CD4-positive, alpha-beta T cell treated with Interleukin-15 for 1 hour (primary cell): ENCODE measurements at places on chromosomes 13 and 19.

DNA sequence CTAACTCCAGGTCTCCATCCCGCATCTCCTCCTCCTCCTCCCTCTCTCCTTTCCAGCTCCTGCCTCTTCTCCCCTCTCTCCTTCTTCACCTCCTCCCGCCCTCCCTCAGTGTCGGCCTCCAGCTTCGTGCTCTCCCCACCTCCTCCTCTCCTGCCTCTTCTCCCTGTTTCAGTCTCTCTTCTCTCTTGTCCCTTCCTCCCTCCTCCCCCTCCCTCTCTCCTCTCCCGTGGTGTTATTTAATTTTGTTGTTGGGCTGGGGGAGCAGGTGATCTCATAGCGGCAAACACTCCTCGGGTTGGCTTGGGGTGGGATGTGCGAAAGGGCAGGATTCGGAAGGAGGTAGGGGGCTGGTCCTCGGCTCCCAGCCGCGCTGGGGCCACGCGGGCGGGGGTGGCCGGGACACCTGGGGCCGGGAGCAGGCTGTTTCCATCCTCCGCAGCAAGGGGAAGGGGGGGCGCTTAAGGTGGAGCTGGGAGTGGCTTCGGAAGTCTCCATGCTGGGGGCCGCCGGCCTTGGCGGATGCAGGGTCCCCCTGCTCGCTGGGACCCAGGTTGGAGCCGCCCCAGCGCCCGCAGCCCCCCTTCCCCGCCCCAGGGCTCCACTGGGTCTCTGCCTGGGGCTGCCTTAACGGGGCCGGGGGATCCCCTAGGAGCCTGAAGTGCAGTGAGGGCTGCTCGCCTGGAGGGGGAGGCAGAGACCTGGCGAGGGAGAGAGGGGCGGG lies at the start of gene CA11:
TSS of gene CA11 (minus strand) at position 187 of the 721 bp plus-strand sequence. CDS start 555 bp downstream, outside the sequence.
- peak; percentile 92 for DNase-seq

DNA sequence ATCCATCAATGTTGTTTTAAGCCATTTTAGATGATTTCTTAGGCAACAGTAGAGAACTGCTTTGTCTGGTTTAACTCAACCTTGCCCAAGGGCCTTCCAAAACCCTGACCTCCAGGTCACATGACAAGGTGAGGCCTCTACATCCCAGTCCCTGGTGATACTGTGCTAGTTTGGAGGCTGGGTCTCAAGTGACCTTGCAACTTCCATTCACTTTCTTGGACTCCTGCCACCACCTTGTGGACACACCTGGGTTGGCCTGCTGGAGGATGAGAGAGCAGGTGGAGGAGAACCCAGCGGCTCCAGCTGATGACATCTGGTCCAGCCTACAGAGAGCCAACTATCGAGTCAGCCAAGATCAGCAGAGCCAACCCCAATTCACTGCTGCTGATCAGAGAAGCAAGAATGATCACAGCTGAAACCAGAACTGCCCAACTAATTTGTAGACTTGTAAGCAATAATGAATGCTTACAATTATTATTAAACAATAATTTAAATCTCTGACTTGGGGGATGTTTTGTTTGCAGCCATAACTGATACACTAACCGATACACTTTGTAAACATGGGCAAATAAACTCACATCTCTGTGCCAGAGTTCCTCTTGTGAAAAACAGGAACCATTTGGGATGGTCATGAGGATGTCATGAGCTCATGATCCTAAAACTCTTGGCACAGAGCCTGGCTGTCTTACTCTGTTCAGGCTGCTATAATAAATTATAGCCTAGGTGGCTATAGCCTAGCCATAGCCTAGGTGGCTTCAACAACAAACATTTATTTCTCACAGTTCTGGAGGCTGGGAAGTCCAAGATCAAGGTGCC lies 11.5 kb downstream of the FAM187B start:
- peak; percentile 65 for DNase-seq

DNA sequence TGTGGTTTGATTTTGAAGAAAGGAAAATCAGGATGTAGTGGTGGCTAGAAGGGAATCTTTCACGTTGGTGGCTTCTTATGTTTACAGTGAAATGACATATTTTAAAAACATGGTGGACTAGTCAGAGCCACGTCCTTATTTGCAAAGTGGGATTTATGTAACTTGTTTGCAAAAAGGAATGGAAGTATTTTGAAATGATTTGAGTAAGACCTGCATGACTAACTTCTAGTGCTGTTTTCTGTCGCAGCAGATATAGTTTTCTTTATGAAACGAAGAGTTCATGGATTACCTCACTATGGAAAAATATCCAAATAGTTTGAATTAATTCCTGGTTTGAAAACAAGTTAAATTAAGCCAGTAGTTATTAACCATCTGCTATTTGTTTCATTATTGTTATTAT lies 476.5 kb downstream of the MYO16 start:
- no peak for DNase-seq

DNA sequence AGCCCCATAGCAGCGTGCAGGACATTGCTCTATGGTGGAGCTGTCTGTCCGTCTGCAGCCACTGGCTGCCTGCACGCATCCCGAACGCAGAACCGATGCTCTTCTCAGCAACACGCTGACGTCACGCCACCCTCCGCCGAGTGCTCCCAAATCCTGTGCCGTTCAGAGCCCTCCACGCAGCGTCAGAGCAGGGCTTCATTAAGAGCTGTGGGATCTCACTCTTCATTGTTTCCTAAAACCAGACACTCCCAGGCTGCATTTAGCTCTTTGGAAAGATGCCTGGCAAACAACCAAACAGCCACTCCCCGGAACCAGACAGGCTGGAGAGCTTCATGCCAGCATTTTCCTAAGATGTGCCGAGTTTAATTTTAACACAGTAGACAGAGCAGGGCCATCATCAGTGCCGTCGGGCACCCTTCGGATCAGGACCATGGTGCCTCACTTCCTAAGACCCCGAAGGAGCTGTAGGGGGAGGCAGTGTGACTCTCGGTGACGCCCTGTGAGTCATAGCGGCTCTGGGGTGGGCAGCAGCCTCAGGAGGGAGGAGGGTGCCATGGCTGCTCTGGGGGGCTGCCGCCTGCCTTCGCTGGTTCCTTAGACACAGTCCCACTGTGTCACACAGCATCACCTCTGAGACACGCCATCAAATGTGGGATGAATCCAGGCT lies 131.5 kb upstream of the MCF2L start:
- DNase-seq = no peak

DNA sequence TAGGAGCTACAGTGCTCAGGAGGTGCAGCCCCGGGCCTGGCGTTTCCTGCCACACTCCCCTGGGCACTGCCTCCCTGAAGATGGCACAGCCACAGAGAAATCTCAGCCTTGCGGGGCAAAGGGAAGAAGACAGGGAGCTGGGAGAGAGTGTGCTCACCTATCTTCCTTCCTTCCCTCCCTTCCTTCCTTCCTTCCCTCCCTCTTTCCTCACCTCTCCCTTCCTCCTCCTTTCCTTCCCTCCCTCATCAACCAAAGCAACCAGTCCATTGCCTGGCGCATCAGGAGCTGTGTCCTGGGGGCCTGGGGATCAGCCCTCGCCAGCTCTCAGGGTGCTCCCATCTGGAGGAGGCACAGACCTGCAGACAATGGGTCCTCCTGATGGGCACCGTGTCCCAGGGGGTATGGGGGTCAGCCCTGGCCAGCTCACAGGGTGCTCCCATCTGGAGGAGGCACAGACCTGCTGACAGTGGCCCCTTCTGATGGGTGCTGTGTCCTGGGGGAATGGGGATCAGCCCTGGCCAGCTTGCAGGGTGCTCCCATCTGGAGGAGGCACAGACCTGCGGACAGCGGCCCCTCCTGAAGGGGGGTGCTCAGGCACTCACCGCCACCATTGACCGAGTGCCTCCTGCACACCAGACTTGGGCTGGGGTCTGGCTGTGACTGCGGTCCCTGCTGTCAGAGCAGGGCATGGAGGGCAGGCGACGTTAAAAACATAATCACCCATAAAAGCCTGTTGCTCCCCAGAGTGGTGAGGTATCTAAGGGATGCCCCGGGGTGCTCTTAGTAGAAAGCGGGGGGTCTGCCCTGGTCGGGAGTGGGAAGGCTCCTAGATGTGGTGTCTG lies 120.2 kb downstream of the URI1 start:
- no peak for DNase-seq

DNA sequence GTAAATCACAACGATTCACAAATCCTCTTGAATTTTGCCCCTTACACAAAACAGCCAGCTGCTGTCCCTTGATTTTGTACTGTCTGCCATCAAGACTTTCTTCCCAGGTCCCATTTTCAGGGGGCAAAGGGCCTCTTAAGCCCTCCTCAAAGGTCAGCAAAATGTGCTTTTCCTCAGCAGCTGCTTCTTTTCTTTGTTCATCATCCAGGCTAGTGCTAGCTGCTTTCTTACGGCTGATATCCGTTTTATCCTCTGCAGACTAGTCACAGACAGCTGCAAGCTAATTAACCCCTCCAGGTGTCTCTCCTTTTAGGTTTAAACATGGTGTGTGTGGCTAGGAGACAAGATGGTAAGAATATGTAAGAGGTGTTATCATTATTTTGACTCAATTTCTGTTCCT lies 90.9 kb downstream of the NALCN start:
- DNase-seq = no peak

- DNase-seq = no peak
These were observed 157.7 kb downstream of the ZNF536 start for GRCh38 chr19:30529876-30530275.

GRCh38 chr13:70424428-70424827 lies 316.2 kb upstream of the KLHL1 start:
- DNase-seq = no peak

DNA sequence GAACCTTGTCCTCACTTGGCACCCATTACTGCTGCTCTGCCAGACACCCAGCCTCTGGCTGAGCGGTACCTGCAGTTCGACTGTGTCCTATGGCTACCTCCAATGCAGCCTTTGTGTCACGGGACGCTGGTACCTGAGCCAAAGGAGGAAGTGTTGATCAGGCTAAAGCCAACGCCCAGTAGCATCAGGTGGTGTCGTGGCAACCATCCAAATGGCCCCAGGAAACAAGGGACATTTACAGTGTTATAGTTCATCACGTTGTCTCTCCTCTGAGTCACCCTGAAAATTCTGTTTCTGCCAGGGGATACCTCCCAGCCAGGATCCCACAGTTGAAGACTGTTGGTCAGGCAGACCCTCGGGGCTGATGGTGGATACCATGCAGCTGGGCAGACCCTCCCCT lies 10.1 kb downstream of the RHPN2 start:
- no peak for DNase-seq

DNA sequence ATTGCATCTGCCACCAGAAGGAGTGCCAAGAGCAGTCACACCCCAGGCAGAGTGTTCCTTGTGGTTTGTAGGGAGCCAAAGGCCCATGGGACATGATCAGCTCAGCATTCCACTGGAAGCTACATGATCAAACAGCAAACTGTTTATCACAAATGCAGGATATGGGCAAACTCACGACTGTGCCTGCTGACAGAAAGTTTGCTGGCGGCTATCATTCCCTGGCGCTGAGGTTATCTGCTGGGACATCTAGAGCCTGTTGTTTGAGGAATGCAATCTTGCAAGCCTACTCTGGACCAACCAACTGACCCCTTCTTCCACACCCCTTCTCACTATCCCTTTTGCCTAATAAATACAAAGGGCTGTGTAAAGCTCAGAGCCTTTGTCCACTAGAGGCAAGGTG lies 7.7 kb upstream of the ZNF613 start:
- DNase-seq = no peak

DNA sequence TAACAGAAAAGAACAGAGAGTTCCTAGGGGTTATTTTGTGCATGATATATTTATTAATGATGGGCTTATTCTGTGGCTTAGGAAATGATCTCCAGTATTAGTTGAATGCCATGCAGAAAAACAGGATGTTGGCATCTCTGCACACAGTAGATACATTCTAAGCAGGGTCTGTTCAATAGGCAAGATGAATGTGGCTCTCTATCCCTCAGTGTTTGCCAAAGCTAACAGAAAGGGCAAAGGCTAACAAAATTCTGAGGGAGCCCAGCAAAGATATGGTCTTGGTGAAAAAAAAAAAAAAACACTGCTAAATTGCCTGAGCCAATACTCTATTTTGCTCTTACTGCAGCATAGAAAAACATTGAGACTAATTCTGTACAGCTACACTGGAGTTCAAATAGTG lies 1095.8 kb downstream of the UQCRFS1 start:
- DNase-seq = no peak

GRCh38 chr13:39159393-39159792 lies 121.1 kb downstream of the NHLRC3 start:
- DNase-seq = no peak

GRCh38 chr13:46492946-46493345 lies 60.0 kb upstream of the LRCH1 start:
- no peak for DNase-seq

GRCh38 chr19:17081672-17082630 lies 6.4 kb downstream of the MYO9B start:
- DNase-seq = no peak
